Amniotic epithelial cell (primary cell): ENCODE measurements at places on chromosomes 6 and 20.

- no peak for DNase-seq
These were observed 41.1 kb upstream of the SAMD5 start for GRCh38 chr6:147467428-147467827.

DNA sequence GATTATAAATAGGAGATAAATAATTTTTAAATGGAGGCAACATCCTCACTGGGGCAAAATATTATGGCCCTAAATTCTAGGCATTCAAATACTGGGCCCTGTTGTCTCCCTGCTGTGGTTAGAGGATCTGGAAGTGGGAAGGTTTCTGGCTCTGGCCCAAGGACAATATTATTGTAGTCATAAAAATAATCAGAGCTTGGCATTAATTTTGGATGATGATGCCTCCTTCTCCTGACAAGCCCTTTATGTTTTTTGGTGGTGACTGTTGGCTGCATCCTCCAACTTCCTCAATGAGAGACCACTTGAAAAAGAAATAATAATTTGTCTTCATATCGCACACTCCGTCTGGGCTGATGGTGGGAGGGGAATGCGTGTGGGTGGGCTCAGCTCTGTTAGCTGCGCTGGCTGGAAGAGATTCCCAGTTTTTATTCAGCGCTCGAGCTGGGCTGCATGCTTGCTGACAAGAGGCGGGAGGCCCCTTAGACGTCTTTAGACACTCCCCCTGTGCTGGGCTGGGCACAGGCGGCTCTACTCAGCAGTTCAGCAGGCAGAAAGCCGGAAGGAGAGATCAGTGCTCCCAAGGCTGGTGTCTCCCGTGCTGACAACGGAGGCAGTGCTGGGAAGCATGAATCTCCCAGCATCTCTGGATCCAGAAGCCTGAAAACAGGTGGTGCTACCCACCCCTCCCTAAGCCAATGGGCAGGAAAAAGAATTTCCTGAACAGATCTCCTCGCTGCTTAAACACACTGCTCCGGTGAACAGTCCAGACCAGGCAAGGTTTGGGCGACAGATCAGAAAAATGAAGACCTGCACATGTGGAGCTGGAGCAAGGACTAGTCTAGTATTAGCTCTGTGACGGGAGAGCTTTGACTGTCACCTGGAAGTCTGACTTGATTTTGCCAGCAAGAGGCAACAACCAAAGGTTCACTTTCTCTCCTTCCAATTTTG is 97.7 kb downstream of the SYCP2 start:
- no peak for DNase-seq

GRCh38 chr6:21533678-21534077 is 59.9 kb upstream of the SOX4 start:
- peak; percentile 28 for DNase-seq

DNA sequence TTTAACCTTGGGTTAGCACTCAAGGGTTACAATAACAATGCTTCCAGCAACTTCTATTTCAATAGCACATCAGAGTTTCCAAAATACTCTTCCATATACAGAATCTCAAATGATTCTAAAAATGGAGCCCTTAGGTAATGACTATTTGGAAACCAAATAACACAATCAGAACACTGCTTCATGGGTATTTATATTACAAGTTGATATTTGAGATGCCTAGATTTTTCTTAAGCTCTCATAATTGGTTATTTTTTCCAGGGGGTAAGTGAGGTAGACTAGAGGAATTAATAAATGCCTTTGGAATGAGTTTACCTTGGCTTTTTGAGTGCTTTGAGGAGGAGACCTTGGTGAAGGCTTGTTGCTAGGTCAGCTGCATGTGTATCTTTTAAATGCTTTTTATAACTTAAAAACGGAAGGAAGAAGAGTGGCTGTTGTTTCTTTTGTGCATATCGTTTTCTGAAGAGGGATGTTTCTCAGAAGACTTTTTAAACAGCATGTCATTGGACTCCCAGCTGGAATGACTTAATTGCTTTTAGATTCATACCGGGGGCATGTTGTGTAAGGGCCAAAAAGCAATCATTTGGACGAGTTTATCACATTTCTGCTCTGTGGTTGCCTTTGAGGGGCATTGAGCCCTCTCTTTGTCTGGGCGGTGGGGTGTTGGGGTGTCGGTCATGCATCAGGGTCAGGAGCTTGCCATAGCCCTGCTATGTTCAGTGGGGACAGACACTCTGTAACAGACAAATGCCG is 186.0 kb downstream of the DTNBP1 start:
- no peak for DNase-seq

DNA sequence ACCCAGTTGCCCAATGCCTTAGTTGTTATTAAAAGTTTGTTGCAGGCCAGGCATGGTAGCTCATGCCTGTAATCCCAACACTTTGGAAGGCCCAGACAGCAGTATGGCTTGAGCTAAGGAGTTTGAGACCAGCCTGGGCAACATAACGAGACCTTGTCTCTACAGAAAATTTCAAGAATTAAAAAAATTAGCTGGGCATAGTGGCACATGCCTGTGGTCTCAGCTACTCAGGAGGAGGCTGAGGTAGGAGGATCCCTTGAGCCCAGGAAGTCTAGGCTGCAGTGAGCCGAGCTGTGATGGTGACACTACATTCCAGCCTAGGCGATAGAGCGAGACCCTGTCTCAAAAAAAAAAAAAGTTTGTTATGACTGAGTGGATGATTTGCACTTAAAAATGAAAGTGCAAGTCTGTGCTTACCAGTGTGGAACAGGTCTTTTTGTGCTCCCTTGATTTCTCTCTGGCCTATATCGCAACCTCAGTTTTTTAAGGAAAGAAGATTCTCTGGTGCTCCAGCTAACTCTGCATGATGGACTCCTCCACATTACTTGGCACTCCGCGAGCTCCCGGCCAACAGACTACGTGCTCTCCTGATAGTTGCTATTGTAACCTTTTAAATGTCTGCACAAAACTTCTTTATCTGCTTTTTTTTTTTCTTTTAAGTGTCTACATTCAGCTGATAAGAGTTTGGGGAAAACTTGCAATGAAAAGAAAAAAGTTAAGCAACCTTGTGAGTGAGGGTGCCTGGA is 22.1 kb downstream of the ZKSCAN3 start:
- DNase-seq: no peak

- no peak for DNase-seq
These were observed 49.7 kb downstream of the PTPRA start for GRCh38 chr20:2922957-2923356.

DNA sequence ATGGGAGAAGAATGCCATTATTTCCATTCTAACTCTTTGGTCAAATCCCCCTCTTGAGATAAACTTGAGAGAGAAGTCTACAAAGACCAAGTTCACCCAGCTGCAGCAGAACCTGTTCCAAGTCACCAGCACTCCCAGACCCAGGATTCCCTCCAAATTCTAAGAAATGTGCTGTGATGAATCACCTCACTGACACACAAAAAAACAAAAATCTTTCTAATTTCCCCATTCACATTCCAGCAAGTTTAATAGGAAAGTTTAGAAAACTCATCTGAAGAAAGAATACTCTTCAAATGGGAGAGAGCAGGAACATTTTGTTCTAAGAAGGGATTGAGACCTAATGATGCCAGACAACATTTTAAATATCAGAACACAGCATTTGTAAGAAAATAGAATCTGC is 213.6 kb upstream of the PLCB4 start:
- no peak for DNase-seq

DNA sequence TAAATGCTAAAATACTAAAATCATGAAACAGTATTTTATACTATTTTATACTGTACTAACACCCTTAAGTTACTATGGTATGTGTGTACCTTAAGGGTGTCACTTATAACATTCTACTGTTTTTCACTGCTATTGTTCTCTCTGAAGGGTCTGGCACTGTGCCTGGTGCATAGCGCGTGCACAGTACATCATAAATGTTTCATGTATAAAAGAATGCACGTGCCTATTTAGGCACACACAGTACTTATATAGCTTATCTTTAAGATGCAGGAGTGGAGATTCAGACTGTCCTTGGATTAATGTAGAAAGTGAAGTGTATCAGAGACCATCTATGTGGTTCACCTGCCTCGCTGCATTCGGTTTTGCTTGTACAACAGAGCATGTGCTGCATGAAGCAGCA is 64.0 kb upstream of the SGK1 start:
- DNase-seq: no peak

DNA sequence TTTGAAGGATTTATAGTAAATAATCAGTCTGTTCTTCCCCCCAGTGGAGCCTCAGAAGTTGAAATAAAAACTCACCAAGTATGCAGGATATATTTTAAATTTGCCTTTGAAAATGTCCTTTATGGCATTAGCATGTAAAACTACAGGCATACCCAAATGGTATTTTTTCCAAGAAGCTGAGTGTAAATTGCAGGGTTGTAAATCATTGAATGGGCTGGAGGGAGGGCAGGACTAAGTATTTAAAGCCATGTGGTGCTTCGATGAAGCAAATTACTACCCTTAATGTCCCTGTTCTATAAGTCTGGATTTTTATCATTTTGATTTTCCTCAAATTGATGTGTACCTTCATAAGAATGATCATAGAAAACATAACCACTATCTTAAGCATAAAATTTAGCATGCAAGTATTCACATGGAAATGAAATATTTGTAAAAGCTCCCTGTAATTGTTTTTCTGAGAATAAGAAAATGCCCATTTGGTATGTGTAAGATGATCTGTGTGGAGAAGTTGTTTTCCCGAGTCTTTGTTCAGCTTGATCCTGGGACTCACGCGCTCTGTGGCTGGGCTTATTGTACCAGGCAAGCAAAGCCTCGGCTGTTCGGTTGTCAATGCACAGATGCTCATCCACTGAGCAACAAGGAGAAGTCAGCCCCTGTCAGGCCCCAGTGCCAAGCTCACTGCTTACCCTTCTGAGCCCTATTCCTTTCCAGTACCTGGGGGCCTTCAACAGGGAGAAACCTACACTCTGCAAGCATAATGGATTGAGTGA is 66.7 kb downstream of the CD164 start:
- DNase-seq: no peak

DNA sequence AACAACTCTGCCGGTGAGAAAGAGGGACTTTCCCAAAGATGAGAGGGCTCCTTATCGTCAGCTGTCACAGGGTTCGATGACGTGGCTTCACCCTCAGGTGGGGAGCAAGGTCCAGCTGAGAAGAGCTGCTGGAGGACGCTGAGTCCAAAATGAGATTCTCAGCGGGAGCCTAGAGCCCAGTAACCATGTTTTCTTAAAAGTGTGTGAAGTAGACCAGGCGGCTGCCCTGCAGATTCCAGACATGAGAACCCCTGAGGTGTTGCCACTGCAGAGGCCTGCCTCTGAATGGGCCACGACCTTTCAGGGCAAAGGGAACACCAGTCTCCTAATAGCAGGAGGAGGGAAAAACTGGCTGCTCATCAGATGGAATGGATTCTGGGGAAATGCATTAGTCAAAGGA is 375.1 kb downstream of the BTBD9 start:
- no peak for DNase-seq

DNA sequence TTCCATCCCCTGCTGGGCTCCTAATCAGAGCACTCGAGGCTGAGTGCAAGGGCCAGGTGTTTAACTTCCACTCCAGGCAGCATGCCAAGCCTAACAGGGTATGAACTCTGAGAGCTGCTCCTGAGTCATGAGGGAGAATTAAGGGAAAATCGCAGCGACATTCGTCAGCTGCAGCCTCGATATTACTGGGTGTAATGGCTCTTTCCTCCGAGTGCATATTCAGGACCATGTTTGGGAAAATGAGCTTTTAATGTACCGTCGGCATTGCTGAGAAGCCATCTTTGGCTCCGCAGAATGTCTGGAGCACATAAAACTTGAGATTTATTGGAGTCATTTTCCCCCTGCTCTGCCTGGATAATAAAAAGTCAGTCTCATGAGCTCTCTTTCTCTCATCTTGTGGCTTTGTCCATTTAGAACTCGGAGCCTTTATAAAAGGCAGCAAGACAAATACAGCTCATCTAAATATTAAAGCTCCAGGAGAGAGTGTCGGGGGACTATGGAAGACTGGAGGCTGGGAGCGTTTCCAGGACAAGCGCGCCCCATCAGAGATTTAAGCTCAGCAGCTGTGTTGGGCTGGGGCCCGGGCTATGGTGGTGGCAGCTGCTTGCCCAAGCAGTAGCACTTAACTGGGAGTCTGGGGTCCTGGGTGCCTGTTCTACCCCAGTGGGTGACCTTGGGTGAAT is 103.7 kb downstream of the TOX2 start:
- peak; percentile 75 for DNase-seq

DNA sequence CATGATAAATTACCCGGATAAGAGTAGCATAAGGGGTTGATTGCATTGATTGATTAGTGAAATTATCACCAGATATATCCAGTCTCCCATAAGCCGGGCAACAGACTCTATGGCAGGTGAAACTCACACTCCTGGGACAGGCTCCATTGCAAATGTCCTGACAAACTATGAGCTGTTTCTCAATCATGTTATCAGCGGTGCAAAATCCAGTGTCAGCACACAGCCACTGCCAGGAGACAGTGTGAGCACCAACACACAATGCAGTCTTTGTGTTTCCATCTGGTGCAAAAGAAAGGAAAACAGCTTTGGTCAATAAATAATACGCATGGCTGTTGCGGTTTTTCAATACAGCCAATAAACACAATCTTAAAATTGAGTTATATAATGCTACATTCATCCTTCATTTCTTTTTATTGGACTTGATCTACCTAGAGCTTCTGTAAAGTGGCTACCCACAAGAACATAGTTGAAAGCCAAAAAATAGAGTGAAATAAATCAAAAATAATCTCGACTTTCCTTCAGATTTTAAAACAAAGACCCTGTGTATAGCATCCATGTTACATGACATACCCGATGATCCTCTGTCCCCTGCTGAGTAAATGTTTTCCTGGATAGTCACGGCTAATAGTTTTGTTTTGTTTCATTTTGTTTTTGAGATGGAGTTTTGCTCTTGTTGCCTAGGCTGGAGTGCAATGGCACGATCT is 64.3 kb upstream of the AFDN start:
- DNase-seq: no peak

DNA sequence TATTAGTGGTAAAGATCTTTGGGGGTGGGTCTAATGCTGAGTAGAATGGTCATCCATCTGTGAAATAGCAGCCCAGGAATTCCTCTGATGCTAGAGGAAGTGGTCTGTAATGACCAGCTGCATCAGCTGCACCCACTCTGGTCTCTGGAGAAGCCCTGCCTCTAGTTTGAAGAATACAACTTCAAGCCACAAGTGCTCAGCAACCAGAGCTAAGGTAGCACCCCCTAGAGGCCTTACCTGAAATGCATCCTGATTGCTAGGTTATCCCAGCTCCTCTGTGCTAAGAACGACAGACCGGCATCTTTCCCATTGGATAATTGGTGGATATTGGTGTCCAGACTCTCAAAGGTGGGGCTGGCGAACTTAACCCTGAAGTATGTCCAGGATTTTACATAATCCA is 58.2 kb downstream of the DNAH8 start:
- DNase-seq: peak; percentile 7

DNA sequence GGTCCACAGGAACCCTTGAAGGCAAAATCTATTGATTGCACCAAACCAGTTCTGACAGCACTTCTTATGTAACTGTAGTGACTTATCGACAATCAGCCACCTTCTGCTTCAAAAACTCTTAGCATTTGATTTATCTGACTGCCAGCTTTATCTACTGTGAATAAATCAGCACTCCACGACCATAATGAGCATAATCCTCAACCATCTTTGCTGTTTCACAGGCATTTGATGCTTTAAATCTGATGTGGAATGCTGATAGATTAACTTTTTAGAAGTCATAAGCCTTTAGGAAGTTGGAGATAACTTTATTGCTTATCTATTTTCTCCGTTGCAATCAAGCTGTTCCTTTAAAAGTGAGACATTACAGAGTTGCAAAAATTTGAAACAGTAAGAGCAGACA is 101.5 kb upstream of the PTCHD4 start:
- DNase-seq: no peak

GRCh38 chr6:111817451-111818120 is 55.7 kb downstream of the FYN start:
- DNase-seq: no peak

- DNase-seq: no peak
These were observed 123.6 kb upstream of the GLP1R start for GRCh38 chr6:38924791-38925509.

- DNase-seq: no peak
These were observed 19.6 kb downstream of the PLEKHG1 start for GRCh38 chr6:150619275-150619674.
